ENCODE measurements at places on chromosomes 7 and 10.

GRCh38 chr10:50316174-50316573 is 64.9 kb upstream of the ASAH2 start:
- no peak for DNase-seq

GRCh38 chr7:131533566-131534561 is 22.6 kb downstream of the PODXL start:
- DNase-seq, result no peak

GRCh38 chr7:34373940-34374339 is 284.1 kb upstream of the NPSR1 start:
- no peak for DNase-seq

GRCh38 chr10:18497806-18498369 is 153.5 kb downstream of the NSUN6 start:
- DNase-seq, result no peak

Measured in T-helper 17 cell (primary cell).